ENCODE measurements at places on chromosomes 7 and 10.

- DNase-seq = no peak
Measured at GRCh38 chr10:132904181-132904813, 38.1 kb downstream of the CFAP46 start.

- DNase-seq = no peak
Measured at GRCh38 chr7:101426303-101427011, 63.8 kb downstream of the COL26A1 start.

DNA sequence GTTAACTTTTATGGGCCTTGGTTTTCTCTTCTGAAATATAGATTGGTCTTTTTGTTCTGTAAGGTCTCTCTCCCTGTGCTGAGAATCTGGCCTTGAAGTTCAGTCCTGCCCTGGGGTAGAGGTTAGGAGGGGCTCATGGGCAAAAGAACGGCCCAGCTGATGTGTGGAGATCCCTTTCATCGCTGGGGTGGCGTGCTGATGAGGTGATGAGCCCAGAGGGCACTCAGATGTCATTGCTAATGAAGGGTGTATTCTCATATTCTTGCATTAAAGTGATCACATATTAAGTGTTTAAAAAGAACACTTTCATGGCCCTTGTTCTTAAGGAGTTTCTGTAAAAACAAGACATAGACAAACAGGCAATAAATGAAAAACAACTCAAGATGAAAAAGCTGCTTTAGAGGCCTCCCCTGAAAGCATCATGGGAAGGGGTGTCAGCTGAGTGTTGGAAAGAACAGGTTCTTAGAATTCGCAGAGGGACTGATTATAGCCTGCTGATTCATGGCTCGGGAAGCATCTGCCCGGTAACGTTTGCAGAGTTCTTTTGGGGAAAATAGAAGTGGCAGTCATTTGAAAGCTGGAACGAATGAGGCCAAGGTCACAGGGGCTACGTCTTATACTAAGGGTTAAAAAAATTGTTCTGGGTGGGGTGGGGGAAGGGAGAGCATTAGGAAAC is 72.5 kb upstream of the GPR158 start:
- no peak for DNase-seq

DNA sequence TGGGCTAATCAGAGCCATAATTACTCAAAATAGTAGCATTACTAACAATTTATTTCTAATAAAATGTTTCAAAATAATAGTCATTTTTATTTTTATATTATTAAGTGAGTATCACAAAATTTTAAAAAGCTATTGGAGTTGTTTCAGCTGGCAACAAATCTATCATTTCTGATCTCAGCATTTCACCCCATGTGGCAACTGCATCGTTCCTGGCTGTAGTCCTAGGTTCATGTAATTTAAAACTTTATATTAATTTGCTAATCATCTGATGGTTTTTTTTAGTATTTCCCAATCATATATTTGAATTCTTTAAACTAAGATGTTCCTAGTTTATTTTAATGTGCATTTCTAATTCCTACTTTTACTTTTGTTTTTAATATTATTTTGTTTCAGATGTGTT is 293.0 kb upstream of the AKR1E2 start:
- DNase-seq = no peak

DNA sequence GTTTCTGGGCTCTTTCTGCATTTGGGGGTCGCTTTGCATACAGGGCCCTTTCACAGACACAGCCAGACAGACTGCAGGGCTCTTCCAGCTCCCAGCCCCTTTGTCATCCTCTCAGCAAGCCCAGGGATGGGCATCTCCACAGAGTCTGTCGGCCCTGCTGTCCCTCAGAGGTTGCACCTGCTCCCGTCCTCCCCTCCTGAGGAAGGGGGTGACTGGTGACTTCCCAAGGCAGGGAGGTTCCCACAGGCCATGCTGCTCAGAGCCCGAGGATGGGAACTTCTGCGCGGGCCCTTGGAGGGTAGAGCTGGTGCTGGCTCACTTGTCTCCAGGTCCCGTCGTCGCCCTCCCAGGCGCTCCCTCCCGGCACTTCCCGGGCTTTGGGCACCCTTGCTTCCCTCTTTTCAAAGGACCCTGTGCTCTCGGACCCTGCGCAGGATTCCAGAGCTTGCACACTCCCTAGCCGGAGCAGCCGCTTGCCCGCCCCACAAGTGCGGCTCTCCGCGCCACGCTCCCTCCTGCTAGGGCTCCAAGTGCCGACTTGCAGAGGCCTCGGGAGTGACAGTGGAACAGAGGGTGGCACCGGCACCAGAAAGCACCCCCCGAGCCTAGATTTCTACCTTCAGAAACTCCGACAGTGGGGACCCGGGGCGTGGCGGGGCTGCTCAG is 152.5 kb downstream of the PRKAG2 start:
- no peak for DNase-seq

- DNase-seq = no peak
Measured at GRCh38 chr10:32207544-32207943, 139.4 kb downstream of the EPC1 start.

DNA sequence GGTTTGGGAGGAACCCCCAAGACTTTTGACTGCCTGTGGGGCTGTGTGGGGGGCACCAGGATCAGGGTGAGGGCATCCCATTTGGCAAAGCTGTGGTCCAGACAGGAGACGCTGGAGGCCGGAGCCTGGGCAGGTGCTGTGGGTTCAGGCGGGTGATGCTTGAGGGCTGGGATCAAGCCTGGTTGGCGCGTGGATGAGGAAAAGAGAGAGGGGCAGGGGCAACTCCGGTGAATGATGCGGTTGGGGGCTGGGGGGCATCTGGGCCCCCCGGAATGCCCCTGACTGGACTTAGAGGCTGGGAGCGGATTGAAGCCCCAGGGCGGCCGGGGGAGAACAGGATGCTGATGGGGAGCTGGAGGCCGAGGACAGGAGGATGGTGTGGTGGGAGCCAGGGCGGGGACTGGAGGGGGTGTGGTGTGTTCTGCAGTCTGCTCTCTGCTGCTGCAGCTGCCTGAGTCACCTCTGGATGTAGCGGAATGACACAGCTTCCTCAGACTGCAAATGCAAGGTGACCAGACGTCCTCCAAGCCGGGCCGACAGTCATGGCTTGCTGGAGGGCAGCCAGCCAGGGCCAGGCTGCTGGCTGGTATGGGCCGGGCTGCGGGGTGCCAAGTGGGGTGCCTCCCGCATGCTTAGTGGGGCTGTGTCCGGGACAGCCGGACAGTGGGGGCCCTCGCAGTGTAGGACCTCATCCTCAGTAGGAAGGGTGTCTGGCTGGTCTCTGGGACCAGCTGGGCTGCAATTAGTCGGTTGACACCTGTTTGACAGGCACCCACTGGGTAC is 3.2 kb downstream of the MAFK start:
- DNase-seq = no peak

- DNase-seq = no peak
Measured at GRCh38 chr7:28183627-28184026, 3.0 kb upstream of the JAZF1 start.

Data from NCI-H187 treated with DMSO at 0.1 percent for 48 hours (cell line).